NCI-H2227 treated with DMSO at 0.1 percent for 48 hours (cell line): ENCODE measurements at places on chromosomes 2 and 18.

GRCh38 chr2:88146590-88146989, 18.7 kb upstream of the FABP1 start:
- DNase-seq, result no peak

DNA sequence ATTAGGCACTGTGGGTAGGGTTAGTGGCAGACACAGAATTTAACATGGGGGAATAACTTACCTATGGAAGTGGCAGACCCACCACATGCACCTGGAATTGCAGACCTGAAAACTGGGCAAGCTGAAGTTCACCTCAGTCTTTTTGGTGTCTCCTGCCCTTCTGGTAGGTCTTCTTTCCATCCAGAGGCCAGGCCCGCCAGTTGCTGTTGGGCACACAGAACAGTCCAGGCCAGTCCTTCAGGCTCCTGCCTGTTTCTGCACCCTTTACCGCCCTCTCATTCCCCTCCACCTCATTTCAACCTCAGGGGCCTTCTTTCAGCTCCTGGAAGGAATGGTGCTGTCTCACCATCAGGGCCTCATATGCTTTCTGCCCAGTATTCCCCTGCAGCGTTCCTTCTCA, 358.9 kb upstream of the ETAA1 start:
- no peak for DNase-seq

DNA sequence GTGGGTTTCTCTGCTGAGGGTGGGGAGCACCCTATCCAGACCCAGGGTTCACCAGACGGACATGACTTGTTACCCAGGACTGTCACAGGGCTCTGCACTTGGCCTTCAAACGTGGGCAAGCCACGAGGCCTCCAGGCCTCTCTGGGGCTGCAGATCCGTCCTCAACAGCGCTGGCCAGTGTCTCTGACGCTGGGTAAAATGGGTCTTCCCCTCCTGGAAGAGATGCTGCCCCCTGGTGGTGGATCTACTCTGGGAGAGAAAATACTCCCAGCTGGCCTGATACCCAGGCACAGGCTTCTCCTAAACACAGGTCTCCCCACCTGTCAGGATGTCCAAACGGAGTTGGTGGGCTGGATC, 3.7 kb downstream of the GPR17 start:
- DNase-seq, result no peak

- no peak for DNase-seq
These were observed 42.0 kb upstream of the NFE2L2 start for GRCh38 chr2:177306550-177306949.

- DNase-seq, result no peak
These were observed 301.6 kb upstream of the STON1 start for GRCh38 chr2:48228345-48228684.
